Muscle of leg (tissue), 16 donors: ENCODE measurements at places on chromosomes 7 and 10.
A peak's percentile ranks its signal among the peaks of the same experiment; 100 is the strongest.

DNA sequence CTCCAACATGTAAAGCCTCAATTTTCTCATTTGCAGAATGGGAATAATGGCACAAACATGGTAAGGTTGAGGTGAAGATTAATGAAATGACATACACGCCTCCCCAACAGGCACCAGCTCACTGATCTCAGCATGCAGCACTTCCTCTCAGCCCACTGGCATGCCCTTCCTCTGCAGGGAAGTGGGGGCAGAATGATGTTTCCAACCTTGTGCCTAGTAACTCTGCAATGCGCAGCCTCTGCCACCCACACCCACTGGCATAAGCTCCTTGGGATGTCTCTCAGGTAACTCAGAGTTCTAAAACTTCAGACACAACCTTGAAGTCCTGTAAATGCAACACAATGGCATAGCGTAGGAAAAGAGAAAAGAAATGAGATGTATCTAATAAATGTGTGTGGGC, 540.7 kb downstream of the HTR7 start:
- H3K4me3 ChIP-seq = no peak overlapping the region
- no peaks in the 10 kb centered on the region for H3K36me3 ChIP-seq
- H3K4me1 ChIP-seq = no peaks in the 10 kb centered on the region
- no peak for DNase-seq
- H3K27ac ChIP-seq = no peak overlapping the region

DNA sequence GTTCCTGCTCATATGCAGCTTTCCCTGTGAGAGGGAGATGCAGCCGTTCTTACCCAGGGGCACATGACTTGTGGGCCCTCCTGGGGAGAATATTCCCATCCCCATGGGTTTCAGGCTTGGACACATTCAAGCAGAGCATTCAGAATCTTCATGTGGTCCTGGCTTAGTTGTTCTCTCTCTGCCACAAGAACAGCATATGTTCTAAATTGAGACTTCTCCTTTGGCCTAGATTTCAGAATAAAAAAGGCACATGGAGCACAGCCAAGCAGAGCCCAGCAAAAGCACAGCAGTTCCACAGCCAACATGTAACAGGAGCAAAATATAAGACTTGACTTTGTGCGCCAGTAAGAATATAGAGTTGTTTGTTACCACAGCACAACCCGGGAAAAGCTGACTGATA, 306.4 kb upstream of the MYO3A start:
- no peaks in the 10 kb centered on the region for H3K4me1 ChIP-seq
- H3K27ac ChIP-seq = no peak overlapping the region
- H3K4me3 ChIP-seq = no peak overlapping the region
- H3K36me3 ChIP-seq = no peaks in the 10 kb centered on the region
- no peaks in the 10 kb centered on the region for H3K27me3 ChIP-seq
- DNase-seq = no peak

DNA sequence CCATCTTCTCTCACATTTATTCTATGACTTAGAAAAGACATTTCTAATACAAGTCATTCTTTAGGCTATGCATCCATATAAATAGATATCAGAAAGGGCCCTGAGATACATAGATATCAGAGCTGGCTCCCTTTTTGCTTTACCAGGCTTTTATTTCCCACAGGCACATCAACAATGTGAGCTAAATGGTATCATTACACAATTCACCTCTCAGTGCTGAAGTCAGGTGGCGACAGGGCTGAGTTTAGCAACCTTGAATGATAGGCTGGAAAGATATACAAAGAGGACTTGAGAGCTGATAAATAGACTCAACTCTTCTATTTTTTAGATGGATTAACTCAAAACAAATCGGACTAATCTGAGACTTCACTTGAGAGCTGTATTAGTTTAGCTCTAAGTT, 189.2 kb upstream of the COL1A2 start:
- no peaks in the 10 kb centered on the region for H3K4me1 ChIP-seq
- H3K27me3 ChIP-seq = no peaks in the 10 kb centered on the region
- no peak overlapping the region for H3K4me3 ChIP-seq
- H3K36me3 ChIP-seq = no peaks in the 10 kb centered on the region

DNA sequence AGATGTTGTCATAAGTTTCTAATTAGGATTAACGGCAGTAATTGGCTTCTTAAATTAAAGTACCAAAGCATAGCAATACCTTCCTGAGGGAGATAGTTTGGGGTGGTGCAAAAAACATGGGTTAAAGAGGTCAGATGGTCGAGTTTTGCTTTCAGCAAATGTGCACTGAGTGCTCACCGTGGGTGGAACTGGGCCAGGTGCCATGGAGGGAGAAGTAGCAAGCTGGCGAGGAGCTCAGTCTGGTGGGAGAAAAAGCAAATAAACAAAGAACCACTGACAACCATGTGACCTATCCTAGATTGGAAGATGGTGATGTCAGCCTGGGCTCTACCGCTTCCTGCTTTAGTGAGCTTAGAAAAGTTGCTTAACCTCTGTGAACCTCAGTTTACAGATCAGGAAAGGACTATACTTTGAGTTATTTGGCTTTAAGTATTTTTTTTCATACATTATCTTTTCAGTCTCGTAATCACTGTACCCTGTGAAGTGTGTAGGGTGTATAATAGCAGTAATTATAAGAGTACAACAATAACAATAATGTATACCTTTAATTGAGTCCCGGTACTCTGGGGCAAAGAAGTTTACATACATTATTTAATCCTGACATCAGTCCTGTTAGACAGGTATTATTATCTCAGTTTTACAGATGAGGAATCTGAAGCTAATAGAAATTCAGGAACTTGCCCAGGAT, 69.0 kb upstream of the PDCD4 start:
- DNase-seq = peak; percentile 71
- H3K27me3 ChIP-seq = no peaks in the 10 kb centered on the region
- H3K36me3 ChIP-seq = no peaks in the 10 kb centered on the region
- peaks cover 10% of the 10 kb centered on the region for H3K4me1 ChIP-seq
- H3K27ac ChIP-seq = peak overlapping the region; percentile 38

- H3K36me3 ChIP-seq = no peaks in the 10 kb centered on the region
- H3K4me3 ChIP-seq = no peak overlapping the region
- H3K27ac ChIP-seq = no peak overlapping the region
- H3K27me3 ChIP-seq = no peaks in the 10 kb centered on the region
- DNase-seq = peak; percentile 88
These were observed 39.6 kb downstream of the GPRIN2 start for GRCh38 chr10:46516660-46517416.

GRCh38 chr10:118594392-118595063, 920 bp downstream of the PRLHR start:
- peaks cover 4% of the 10 kb centered on the region for H3K4me1 ChIP-seq
- no peak overlapping the region for H3K4me3 ChIP-seq
- peak; percentile 47 for DNase-seq
- H3K36me3 ChIP-seq = no peaks in the 10 kb centered on the region
- H3K27me3 ChIP-seq = peaks cover 40% of the 10 kb centered on the region

DNA sequence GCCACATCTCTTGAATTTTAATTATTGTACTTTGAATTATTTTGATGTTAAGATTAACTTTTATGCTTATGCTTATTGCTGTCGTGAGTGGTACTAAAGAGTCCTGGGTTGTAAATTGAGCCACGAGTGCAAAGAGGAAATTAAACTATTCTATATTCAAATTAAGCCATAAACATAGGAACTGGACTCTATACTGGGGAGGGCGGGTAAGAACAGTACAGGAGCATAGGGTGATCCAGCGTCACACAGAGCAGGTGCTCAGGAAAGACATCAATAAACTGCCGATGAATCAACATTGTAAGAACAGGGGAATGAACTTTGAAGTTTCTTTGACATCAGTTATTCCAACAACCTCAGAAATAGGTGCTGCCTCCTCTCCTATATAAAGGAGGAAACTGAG, 219.6 kb downstream of the CACNB2 start:
- no peak for DNase-seq
- H3K36me3 ChIP-seq = no peaks in the 10 kb centered on the region
- H3K4me1 ChIP-seq = no peaks in the 10 kb centered on the region
- no peak overlapping the region for H3K27ac ChIP-seq
- H3K4me3 ChIP-seq = no peak overlapping the region

DNA sequence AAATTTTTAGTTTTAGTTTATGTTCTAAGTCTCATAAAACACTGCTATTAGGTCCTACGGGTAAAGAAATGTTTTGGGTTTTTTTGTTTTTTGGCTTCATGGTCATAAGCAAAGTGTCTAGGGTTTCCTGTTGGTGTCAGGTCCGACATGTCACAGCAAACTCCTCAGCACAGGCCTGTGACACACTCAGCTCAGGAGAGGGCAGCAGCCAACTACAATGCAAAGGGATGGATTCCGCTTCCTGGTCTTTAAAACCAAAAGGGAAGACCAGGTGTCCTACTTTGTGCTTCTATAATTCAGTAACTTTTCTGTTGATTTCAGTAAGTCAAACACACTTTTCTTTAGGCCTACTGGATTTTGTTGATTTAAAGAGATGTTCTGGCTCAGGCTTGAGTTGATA, 83.8 kb upstream of the MACROH2A2 start:
- no peak overlapping the region for H3K27ac ChIP-seq
- H3K4me3 ChIP-seq = no peak overlapping the region
- no peak for DNase-seq
- no peaks in the 10 kb centered on the region for H3K4me1 ChIP-seq
- no peaks in the 10 kb centered on the region for H3K36me3 ChIP-seq
- H3K27me3 ChIP-seq = peaks cover 8% of the 10 kb centered on the region

DNA sequence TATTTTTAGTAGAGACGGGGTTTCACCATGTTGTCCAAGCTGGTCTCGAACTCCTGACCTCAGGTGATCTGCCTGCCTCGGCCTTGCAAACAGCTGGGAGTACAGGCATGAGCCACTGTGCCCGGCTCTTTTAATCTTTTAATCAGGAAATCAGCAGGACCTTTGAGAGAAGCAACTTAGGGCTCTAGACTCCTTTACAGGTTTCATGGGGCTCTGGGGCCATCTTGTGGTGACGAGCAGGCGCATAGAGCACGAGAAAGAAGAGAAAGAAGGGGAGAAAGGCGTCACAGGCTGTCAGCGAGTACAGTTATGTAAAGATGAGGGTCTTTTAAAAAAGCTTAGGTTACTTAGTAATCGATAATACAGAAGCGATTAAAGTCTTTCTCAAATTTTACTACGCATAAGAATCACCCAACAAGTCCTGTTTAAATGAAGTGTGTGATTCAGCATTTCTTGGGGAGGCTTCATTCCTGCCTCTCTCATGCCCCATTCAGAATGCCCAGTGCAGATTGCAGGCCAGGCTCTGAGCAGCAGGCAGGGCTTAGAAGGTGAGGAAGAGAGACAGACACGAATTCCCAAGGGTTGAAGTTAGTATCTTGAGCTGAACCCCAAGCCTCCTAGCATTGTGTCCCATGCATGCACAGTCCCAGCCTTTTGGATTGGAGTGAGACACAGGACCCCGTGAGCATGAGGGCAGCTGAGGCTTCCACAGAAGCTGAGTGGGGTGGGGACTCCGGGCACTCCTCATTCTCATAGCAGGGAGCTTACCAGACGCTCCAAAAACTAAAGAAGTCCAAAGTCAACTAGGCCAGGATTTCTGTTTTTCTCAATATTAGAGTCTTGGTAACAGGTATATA, 23.6 kb upstream of the PFKP start:
- H3K4me3 ChIP-seq = no peak overlapping the region
- H3K4me1 ChIP-seq = peaks cover 18% of the 10 kb centered on the region
- no peaks in the 10 kb centered on the region for H3K27me3 ChIP-seq
- peak; percentile 84 for DNase-seq

- H3K4me3 ChIP-seq = no peak overlapping the region
- H3K27me3 ChIP-seq = no peaks in the 10 kb centered on the region
- H3K27ac ChIP-seq = no peak overlapping the region
- H3K36me3 ChIP-seq = peaks cover 5% of the 10 kb centered on the region
- peak; percentile 18 for DNase-seq
These were observed 73.1 kb downstream of the CYP51A1 start for GRCh38 chr7:92061154-92061553.

DNA sequence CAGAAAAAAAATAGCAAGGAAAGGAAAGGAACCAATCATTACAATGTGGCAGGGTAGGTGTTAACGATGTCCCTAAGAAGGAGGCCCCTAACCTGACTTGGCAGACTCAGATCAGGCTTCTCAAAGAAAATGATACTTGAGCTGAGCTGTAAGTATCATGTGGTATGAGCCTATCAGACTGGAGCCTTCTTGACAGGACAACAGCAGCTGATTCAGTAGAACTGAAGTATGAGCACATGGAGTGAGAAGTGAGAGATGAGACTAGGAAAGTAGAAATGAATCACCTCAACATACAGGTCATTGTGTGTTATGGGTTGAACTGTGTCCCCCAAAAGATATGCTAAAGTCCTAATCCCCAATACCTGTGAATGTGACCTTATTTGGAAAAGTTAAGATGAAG, 66.3 kb downstream of the MTERF1 start:
- H3K4me3 ChIP-seq = no peak overlapping the region
- no peaks in the 10 kb centered on the region for H3K27me3 ChIP-seq
- no peak overlapping the region for H3K27ac ChIP-seq
- H3K36me3 ChIP-seq = no peaks in the 10 kb centered on the region
- H3K4me1 ChIP-seq = peaks cover 3% of the 10 kb centered on the region
- peak; percentile 33 for DNase-seq

GRCh38 chr10:113527211-113527906, 25.5 kb upstream of the HABP2 start:
- H3K4me1 ChIP-seq = peaks cover 23% of the 10 kb centered on the region
- peak; percentile 55 for DNase-seq
- H3K36me3 ChIP-seq = no peaks in the 10 kb centered on the region

- no peaks in the 10 kb centered on the region for H3K4me1 ChIP-seq
- no peaks in the 10 kb centered on the region for H3K36me3 ChIP-seq
- DNase-seq = no peak
- H3K4me3 ChIP-seq = no peak overlapping the region
- H3K27me3 ChIP-seq = no peaks in the 10 kb centered on the region
These were observed 46.0 kb upstream of the TCF7L2 start for GRCh38 chr10:112904000-112904399.

- no peak overlapping the region for H3K27ac ChIP-seq
- H3K27me3 ChIP-seq = no peaks in the 10 kb centered on the region
- no peaks in the 10 kb centered on the region for H3K36me3 ChIP-seq
- no peak overlapping the region for H3K4me3 ChIP-seq
These were observed 4.9 kb downstream of the SMURF1 start for GRCh38 chr7:99139036-99139435.

GRCh38 chr10:46517541-46517940, 38.9 kb downstream of the GPRIN2 start:
- no peak overlapping the region for H3K27ac ChIP-seq
- peaks cover 27% of the 10 kb centered on the region for H3K4me1 ChIP-seq
- no peak for DNase-seq

DNA sequence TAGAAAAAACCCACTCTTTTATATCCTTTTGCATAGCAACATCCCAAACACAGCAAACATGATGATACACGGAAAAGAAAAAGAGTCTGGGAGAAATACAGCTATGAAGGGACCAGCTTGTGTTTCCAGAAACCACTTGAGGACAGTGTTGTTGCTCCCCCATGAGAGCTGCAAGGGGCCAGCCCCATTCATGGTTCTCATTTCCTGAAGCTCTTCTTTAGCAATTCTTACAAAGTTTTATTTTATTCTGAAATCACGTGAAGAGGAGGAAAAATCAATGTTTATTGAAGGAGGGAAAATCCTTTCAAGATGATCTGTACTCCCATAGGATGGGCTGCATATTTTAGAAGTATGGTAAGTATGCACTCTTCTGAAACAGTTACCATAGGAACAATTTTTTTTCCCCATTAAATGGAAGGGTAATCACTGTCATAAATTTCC, 17.5 kb upstream of the PRTFDC1 start:
- no peaks in the 10 kb centered on the region for H3K27me3 ChIP-seq
- peak overlapping the region; percentile 86 for H3K27ac ChIP-seq
